ENCODE measurements at places on chromosomes 1 and 21. TPM values are rescaled to one million over a fixed set of nuclear protein-coding genes. Genes with fewer than 3 reads are reported as not detected.

KCNT2 gene
- 9.3 TPM for total RNA-seq

RGS16 gene
- 2.0 TPM for total RNA-seq

PCP4L1 gene
- 1.2 TPM for total RNA-seq

DNA sequence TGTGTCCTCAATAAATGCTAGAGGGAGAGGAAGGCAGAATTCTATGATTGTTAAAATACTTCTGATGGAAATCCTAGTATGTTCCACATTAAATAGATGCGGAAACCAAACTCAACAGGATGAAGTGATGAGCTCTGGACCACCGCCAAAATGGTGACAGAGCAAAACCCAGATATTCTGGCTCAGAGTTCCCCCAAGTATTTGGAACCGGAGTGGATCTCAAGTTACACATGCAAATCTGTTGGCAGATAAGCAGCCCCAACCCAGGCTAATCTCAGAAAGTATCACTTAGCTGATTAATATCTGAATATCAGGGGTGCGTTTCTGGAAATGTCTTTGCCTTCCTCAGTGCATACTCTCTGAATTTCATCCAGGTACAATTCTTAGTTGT, 17.4 kb upstream of the GRHL3 start:
- DNase-seq, result no peak

DNA sequence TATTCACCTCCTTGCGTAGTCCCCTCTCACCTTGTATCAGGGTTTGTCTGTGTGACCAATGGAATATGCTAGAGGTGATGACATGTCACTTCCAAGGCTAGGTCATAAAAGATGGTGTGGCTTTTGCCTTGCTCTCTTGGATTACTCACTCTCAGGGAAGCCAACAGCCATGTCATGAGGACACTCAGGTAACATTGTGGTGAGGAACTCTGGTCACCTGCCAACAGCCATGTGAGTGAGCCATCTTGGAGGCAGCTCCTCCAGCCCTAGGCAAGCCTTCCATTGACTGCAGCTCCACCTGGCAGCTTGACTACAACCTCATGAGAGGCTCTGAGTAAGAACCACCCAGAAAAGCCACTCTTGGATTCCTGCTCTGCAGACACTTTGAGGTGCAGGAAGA, 11.0 kb upstream of the HEYL start:
- DNase-seq, result no peak

- no peak for DNase-seq
Observed at GRCh38 chr1:203321273-203322052, 16.1 kb downstream of the BTG2 start.

- no peak for DNase-seq
Observed at GRCh38 chr1:19640363-19641316, 3.5 kb upstream of the NBL1 start.

DNA sequence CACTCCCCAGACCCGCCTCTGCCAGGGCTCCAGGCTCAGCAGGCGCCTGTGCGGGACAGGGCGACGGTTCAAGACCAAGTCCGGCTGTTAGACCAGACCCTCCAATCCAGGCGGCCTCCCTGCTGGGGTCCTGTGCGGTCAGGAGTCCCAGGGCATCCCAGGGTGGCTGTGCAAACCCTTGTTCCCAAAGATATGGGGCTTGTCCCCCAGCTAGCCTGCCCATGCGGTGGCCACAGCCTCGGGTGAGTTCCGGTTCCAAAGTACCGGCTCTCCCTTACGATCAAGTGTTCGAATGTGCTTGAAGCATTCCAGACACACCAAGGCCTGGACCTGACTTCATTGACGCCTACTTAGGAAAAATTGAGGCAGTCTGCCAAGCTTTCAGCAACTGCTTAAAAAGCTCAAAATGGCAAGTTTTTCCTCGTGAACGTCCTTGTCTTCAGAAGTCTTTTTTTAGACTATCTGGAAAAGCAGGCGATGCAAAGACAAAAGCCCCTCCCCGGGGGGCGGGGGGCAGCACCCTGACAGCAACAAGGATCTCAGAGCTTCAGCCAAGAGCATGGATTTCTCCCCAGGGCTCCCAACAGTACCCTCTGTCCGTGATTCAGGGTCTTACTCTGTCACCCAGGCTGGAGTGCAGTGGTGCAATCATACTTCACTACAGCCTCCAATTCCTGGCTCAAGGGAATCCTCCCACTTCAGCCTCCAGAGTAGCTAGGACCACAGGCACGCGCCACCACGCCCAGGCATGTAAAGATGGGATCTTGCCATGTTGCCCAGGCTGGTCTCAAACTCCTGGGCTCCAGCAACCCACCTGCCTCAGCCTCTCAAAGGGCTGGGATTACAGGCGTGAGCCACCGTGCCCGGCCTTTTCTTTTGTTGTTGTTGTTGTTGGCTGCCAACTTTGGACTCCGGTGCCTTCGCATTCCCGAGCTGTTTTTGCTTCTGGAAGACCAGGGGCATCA, 2.3 kb downstream of the FAAP20 start:
- DNase-seq, result peak; percentile 64

DNA sequence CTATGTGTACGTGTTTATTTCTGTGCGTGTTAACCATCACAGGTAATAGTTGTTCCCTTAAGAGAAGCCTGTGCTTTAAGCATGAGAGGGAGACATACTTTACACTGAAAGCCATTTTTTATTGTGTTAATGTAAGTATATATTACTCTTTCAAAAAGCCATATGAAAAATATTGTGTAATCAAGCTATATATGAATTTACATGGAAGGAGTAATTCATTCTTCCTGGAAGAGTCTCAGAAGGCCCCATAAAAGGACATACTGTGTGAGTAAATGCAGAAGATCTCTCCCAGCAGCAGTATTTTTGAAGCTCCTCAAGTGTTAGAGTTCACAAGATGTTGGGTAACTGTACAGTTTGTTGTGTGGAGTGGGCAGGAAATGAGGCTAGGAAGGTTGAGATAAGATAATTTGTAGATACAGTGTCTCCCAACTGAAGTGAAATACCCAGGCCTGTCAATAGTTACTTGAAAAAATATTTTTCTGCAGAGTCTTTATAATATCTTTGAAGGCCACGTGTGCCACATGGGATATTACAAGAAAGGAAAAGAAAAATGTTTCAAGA, 138.3 kb downstream of the PTGER3 start:
- no peak for DNase-seq
